Right renal cortex interstitium (tissue), 3 donors: ENCODE measurements at places on chromosomes 2 and 18. TPM values are rescaled to one million over a fixed set of nuclear protein-coding genes. Genes with fewer than 3 reads are reported as not detected.

OTOS gene
- polyA plus RNA-seq: not detected

CIB4 gene
- polyA plus RNA-seq: 0.40 TPM

TRABD2A gene
- polyA plus RNA-seq: 0.30 TPM

ANKRD30BL gene
- 0.25 TPM for polyA plus RNA-seq

SMYD1 gene
- polyA plus RNA-seq: not detected

GRCh38 chr18:75338631-75339030, 88.9 kb downstream of the SMIM21 start:
- DNase-seq: no peak

- peak; percentile 20 for DNase-seq
Observed at GRCh38 chr2:165067643-165068486, 112.5 kb upstream of the SLC38A11 start.

DNA sequence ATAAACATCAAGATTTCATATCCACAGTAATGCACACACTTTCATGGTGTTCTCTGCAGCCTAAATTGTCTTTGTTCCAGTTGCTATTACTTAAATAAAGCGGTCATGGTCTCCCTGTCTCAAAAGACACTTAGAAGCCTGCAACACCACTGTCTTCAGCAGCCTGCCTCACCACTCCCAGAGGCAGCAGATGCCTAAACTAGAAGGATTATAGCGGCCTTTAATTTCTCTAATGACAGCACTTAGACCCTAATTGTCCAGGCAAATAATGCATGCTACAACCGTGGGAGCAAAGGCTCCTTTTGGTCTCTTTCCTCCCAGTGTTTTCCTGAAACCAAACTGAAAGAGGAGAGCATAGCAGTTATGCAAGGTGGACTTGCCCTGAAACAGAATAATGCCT, 248.8 kb upstream of the SLC39A10 start:
- no peak for DNase-seq

DNA sequence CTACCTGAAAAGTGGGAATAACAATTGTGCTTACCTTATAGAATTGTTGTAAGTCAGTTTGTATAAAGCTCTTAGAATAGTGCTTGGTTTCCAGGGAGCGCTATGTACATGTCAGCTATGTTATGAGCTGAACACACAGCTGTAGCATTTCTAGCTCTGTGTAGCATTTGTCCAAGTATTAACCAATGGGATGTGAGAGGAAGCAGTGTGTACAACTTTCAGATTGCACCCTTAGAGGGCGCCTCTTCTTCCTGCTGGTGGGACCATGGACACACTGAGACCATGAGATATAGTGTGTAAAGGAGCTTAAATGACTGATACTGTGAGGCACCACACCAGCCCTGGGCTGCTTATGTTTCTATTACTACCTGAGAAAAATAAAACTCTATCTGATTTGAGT, 380.2 kb downstream of the LNPK start:
- DNase-seq: no peak

GRCh38 chr2:33208400-33208799, 261.6 kb downstream of the LTBP1 start:
- DNase-seq: no peak

GRCh38 chr2:31300309-31300708, 66.4 kb downstream of the EHD3 start:
- DNase-seq: no peak

GRCh38 chr2:104834431-104835153, 19.3 kb upstream of the POU3F3 start:
- DNase-seq: no peak

- DNase-seq: no peak
Observed at GRCh38 chr2:72132981-72133720, 14.5 kb downstream of the CYP26B1 start.

DNA sequence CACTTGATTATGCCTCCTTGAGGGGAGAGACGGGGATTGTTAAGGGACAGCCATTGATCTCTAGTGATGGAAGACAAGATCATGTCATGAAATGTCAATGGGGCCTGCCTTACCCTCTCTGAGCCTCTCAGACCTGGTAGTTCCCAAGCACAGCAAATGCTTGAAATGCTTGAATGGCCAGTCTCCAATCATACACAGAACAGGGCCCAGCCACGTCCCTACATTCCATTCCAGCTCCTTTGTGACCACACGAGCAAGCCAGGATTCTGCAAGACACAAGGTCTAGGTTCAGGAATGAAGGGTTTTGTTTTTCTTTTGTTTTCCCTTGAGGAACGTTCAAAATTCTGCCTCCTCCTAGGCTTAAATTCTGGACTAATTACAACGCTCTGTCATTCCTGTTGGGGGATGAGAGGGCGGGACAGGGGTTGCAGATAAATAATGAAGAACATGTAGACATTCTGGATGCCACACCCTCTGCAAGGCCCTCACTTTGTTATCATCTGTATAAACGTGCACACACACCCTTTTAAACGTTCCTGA, 98.1 kb upstream of the YPEL5 start:
- no peak for DNase-seq

- no peak for DNase-seq
Observed at GRCh38 chr18:67919316-67919715, 402.8 kb upstream of the DSEL start.

DNA sequence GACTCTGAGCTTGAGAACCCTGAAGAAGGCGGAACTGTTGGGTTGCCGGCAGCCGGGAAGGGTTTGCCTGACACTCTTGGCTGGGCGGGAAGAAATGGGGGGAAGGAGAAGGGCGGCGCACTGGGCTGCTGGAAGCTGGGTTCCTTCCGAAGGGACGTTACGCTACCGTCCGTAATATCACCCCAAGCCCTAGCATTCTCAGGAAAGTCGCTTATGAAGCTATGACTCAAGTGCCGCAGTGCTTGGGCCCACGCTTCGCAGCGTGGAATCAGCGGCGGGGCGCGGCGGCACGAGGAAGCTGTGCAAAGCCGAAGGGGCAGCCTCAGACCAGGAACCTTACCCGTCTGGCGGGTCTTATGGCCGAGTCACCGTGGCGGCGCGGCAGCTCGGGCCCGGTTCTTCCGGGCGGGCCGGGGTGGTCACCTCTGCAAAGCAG, 50.2 kb upstream of the SIGLEC15 start:
- peak; percentile 72 for DNase-seq

- DNase-seq: no peak
Observed at GRCh38 chr18:13611601-13612195, 114.7 kb downstream of the FAM210A start.
